Muscle of leg (tissue), 16 donors: ENCODE measurements at places on chromosomes 5 and 9. TPM values are rescaled to one million over a fixed set of nuclear protein-coding genes. Genes with fewer than 3 reads are reported as not detected.

Gene OLFM1
- 3.2 TPM for total RNA-seq

Gene BHMT
- 0.09 TPM for total RNA-seq

Gene CCNH
- 28.9 TPM for total RNA-seq

Gene FOXD4L3
- total RNA-seq, result not detected

Gene FOXD4L5
- 0.13 TPM for total RNA-seq

Gene PLAC8L1
- total RNA-seq, result 0.18 TPM

Gene CCNO
- 0.04 TPM for total RNA-seq

Gene FAM200C
- total RNA-seq, result 11.9 TPM

Gene CDC14B
- total RNA-seq, result 16.0 TPM

Gene IL5
- not detected for total RNA-seq

Gene PIP5KL1
- total RNA-seq, result 0.49 TPM

Gene N4BP3
- 19.6 TPM for total RNA-seq

Gene DMXL1
- 32.4 TPM for total RNA-seq

Gene GFPT2
- total RNA-seq, result 11.3 TPM

Gene ZNF462
- 18.8 TPM for total RNA-seq

DNA sequence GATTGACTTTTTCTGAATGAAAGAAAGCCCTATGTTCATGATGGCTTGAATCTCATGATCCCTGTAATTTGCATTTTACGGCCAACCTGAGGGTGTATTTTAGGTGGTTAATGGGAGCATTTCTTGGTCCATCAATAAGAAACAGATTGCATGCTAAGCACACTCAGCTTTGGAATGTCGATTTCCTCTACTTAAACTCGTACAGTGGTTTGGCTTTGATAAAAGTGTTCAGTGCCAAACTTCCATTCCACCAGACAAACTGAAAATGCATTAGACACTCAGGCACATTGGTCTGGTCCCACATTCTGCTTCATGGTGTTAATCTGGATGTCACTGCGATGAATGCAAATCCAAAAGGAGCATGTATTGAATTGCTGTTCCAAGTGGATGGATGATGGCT lies 77.0 kb downstream of the VCAN start:
- peak overlapping the region; percentile 65 for H3K27ac ChIP-seq
- DNase-seq, result peak; percentile 93
- peaks cover 3% of the 10 kb centered on the region for H3K36me3 ChIP-seq
- H3K4me1 ChIP-seq, result no peaks in the 10 kb centered on the region
- no peaks in the 10 kb centered on the region for H3K27me3 ChIP-seq

DNA sequence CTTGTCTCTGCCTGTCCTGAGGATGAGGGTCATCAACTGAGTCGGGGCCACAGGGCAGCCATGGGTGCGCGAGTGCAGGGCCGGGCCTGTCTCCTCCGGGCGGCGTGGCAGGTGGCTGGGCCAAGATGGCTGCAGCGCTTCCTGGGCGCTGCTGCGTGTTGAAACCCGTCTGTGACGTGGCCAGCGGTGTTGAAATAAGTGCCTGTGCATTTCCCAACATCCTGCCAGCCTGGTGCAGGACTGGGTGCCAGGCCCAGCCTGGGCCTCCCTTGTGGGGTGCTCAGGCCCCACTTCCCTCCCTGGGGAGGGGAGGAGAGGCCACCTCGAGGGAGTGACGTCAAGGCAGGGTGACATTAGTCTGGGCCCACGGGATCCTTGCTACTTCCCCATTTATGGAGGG lies 45.5 kb downstream of the RXRA start:
- peak; percentile 70 for DNase-seq
- no peaks in the 10 kb centered on the region for H3K36me3 ChIP-seq
- no peak overlapping the region for H3K4me3 ChIP-seq
- H3K27me3 ChIP-seq, result no peaks in the 10 kb centered on the region
- H3K27ac ChIP-seq, result peak overlapping the region; percentile 51
- H3K4me1 ChIP-seq, result peaks cover 84% of the 10 kb centered on the region

GRCh38 chr9:127116088-127116726 lies 6.2 kb downstream of the ANGPTL2 start:
- peak overlapping the region; percentile 25 for H3K27ac ChIP-seq
- DNase-seq, result peak; percentile 74
- H3K27me3 ChIP-seq, result no peaks in the 10 kb centered on the region
- peaks cover 54% of the 10 kb centered on the region for H3K4me1 ChIP-seq
- peaks cover 15% of the 10 kb centered on the region for H3K36me3 ChIP-seq

DNA sequence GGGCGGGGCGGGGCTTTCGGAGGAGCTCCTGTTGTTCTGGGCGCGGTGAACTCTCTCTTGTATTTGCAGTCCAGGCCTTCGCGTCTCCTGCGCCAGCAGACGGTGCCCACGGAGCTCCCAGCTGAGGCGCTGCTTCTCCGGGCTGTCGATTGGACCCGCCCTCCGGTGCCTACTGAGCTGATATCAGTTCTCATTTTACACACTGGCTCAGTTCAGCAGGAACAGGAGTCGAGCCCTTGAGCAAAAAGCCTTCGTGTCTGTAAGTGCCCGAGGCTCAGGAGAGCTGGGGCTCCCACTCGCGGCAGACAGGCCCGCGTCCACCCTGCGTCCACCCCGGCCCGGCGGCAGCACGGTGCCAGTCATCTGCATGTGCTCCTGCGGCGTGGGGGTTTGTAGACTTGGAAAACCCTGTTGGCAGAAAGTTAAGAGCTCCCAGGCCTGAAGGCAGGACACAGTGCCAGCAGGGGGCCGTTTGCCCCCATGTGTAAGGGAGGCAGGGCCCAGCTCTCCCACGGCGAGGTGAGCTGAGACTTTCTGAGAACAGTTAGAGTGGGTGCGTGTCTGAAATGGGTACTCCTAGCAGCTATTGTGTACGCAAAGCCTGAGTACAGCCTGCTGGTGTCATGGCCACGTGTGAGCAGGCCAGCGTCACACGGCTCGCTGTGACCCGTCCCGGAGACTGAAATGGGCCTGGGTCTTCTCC lies 231.5 kb downstream of the FANCC start:
- peak overlapping the region; percentile 72 for H3K27ac ChIP-seq
- H3K4me1 ChIP-seq, result peaks cover 50% of the 10 kb centered on the region
- no peak for DNase-seq

GRCh38 chr5:77912721-77913120 lies 136.6 kb upstream of the TBCA start:
- no peak overlapping the region for H3K4me3 ChIP-seq
- no peak overlapping the region for H3K27ac ChIP-seq
- H3K36me3 ChIP-seq, result no peaks in the 10 kb centered on the region
- no peak for DNase-seq
- H3K27me3 ChIP-seq, result peaks cover 2% of the 10 kb centered on the region

DNA sequence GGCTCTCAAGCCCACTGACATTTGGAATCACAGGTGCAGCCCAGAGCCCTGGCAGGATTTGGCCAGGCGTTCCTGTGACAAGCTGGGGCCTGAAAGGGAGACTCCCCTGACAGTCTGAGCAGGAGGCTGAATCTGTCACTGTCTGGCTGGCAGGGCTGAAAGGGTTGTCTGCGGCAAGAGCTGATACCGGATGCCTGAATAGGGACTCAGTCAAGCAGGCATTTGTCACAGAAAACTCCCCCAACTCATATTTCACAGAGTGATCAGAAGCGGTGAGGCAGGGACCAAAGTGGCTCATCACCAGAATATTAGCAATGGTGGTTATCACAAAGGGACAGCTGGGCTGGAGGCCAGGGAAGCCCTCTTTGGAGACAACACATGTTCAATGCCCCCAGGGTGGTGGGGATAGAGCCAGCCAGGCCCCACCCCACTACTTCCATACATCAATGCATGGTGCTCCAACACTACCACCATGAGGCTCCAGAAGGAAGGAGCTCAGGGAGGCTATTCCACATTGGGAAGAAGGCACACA lies 295.5 kb downstream of the DTWD2 start:
- H3K4me3 ChIP-seq, result no peak overlapping the region
- peak overlapping the region; percentile 74 for H3K27ac ChIP-seq
- DNase-seq, result peak; percentile 77
- no peaks in the 10 kb centered on the region for H3K27me3 ChIP-seq
- H3K4me1 ChIP-seq, result peaks cover 9% of the 10 kb centered on the region

- peaks cover 22% of the 10 kb centered on the region for H3K4me1 ChIP-seq
- peak; percentile 67 for DNase-seq
- no peaks in the 10 kb centered on the region for H3K27me3 ChIP-seq
- peak overlapping the region; percentile 53 for H3K27ac ChIP-seq
These were observed 38.4 kb downstream of the LHFPL2 start for GRCh38 chr5:78610163-78610583.

- no peak for DNase-seq
- no peak overlapping the region for H3K4me3 ChIP-seq
- no peaks in the 10 kb centered on the region for H3K36me3 ChIP-seq
- peaks cover 4% of the 10 kb centered on the region for H3K4me1 ChIP-seq
These were observed 28.1 kb downstream of the SOX30 start for GRCh38 chr5:157624144-157624543.

GRCh38 chr9:13896047-13896446 lies 417.9 kb downstream of the NFIB start:
- no peak overlapping the region for H3K4me3 ChIP-seq
- peaks cover 8% of the 10 kb centered on the region for H3K4me1 ChIP-seq
- no peaks in the 10 kb centered on the region for H3K27me3 ChIP-seq
- no peak for DNase-seq
- H3K36me3 ChIP-seq, result no peaks in the 10 kb centered on the region

DNA sequence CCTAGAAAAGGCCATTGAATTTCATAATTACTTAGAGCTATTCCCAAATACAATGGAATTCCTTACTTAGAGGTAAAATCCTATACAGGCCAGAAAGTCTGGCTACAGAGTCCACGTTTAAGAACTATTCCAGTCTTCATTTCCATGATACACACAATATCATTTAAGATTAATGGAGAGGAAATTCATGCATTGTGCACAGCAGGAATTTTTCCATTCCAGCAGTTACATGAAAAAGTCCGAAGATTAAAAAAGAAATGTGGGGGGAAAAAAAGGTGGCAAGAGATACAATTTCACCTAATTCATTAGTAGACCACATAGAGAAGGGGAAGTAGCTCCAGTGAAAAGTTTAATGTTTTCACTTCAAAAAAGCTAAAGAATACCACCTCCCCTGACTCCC lies 63.1 kb downstream of the CHD1 start:
- no peak for DNase-seq

DNA sequence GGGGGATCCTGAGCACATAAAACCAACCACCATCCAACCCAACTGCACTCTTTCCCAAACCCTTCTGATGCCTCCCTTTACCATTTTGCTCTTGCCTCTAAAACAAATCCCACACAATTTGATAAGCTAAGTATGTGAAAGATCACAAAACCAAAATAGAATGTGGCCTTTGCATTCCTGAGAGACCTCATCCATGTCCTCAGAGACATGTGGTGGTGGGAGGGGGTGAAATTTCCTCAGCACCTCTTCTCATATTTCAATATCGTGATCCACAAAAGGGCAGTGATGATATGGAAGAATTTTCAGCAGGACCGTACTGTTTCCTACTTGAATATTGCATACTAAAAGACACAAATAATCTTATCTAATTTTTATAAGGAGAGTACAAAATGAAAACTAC lies 423.3 kb downstream of the TLE1 start:
- DNase-seq, result no peak
- H3K4me3 ChIP-seq, result no peak overlapping the region
- no peaks in the 10 kb centered on the region for H3K36me3 ChIP-seq
- H3K27ac ChIP-seq, result no peak overlapping the region
- peaks cover 11% of the 10 kb centered on the region for H3K4me1 ChIP-seq

- no peaks in the 10 kb centered on the region for H3K4me1 ChIP-seq
- no peak overlapping the region for H3K4me3 ChIP-seq
- H3K36me3 ChIP-seq, result no peaks in the 10 kb centered on the region
- no peak overlapping the region for H3K27ac ChIP-seq
These were observed 13.2 kb upstream of the NR4A3 start for GRCh38 chr9:99808454-99808853.

DNA sequence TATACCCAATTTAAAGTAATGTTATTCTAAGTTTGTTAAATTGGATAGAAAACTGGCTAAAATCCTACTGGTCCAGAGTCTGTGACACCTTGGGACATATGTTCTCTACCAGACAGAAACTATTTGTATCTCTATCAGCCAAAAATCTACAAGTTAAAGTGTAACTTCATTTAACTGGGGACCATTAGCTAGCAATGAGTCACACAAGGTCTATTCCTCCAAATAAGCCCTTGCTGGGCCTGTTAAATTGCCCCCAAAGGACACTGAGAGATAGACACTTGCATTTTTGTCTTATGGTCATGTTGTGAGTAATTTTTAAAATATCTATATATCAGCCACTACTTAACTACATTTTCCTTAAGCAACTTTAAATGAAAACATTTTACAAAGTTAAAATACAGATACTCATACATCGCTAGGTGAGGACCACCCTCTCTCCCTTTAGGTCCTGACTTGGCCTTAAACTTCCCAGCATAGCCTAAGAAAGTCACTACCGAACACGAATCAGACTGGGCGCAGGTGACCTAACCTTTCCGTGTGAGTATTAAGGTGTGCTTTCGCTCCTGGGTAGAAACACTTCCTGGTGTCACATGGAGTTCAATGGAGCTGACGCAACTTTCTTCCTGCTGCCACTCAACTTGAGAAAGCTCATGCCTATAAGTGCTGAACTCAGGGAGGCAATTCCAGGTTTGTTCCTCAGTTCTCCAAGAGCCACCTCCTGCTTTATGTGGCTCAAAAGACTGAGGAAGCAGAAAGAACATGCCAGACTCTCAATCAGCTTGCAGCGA lies 249.1 kb downstream of the DIRAS2 start:
- no peaks in the 10 kb centered on the region for H3K27me3 ChIP-seq
- H3K4me1 ChIP-seq, result no peaks in the 10 kb centered on the region
- H3K4me3 ChIP-seq, result no peak overlapping the region
- H3K36me3 ChIP-seq, result no peaks in the 10 kb centered on the region
- H3K27ac ChIP-seq, result no peak overlapping the region
- peak; percentile 13 for DNase-seq

GRCh38 chr5:111095982-111096381 lies 3.8 kb downstream of the WDR36 start:
- H3K4me1 ChIP-seq, result peaks cover 2% of the 10 kb centered on the region
- H3K27me3 ChIP-seq, result no peaks in the 10 kb centered on the region
- no peak overlapping the region for H3K4me3 ChIP-seq
- peaks cover 9% of the 10 kb centered on the region for H3K36me3 ChIP-seq
- H3K27ac ChIP-seq, result no peak overlapping the region

DNA sequence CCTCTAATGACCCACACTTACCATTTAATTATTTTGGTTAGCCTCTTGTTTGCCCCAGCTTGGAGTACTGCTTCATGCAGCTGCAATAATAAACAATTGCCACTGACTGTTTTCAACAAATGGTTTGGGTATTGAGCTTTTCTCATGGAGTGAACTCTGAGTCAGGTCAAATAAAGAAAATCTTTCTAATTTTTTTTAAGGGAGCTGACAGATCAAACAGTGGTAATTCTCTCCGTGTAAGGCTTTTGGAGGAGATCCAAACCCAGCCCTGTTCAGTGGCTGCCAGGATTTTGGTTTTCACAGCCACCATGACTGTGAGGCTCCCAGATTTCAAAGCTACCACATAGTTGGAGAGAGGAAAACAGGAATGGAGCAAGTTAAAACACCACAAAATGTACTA lies 110.7 kb upstream of the EFNA5 start:
- H3K27ac ChIP-seq, result no peak overlapping the region
- no peaks in the 10 kb centered on the region for H3K27me3 ChIP-seq
- no peak overlapping the region for H3K4me3 ChIP-seq
- peaks cover 3% of the 10 kb centered on the region for H3K4me1 ChIP-seq

DNA sequence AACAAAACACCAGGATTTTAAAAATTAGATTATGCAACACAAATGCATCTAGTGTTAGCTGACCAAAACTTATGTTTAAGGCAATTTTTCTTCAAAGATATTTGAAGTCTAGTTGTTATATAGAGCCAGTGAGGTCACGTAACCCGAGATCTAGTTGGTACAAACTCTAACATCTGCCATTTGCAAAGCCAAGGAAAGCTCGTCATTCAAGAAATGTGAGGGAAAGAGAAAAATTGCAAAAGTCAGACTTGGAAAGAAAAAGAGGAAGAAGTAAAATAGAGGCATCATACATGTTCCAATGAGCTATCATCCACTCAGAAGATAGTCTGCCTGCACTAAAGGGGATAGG lies 293.4 kb upstream of the PUM3 start:
- no peak for DNase-seq
- no peaks in the 10 kb centered on the region for H3K36me3 ChIP-seq
- no peaks in the 10 kb centered on the region for H3K4me1 ChIP-seq
- H3K27ac ChIP-seq, result no peak overlapping the region
- H3K4me3 ChIP-seq, result no peak overlapping the region
